ENCODE measurements at places on chromosomes 7 and 10.
A peak's percentile ranks its signal among the peaks of the same experiment; 100 is the strongest.

GRCh38 chr7:44678471-44679179 lies 70.0 kb upstream of the ZMIZ2 start:
- DNase-seq: peak; percentile 69

- no peak for DNase-seq
Measured at GRCh38 chr7:138029941-138030340, 28.1 kb upstream of the CREB3L2 start.

GRCh38 chr7:55873765-55874164 lies 11.2 kb upstream of the SEPTIN14 start:
- DNase-seq: no peak

DNA sequence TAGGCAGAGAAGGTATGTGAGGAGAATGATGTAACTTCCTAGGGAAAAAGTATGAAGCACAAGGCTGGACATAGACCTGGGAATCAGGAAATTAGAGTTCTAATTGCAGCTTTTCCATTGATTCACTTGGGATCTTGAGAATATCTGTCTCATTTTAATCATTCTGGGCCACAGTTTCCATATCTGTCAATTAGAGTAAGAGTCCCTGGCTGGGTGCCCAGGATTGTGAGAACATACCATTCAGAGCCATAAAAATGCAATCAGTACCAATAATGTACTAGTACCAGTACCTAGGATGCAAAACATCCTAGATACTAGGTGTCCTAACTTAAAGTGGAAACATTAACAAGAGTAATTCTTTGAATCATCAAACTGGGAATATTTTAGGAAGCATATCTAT lies 29.6 kb downstream of the CAV1 start:
- peak; percentile 44 for DNase-seq

- DNase-seq: no peak
Measured at GRCh38 chr10:93378039-93378438, 104.1 kb downstream of the MYOF start.

- peak; percentile 95 for DNase-seq
Measured at GRCh38 chr10:84328418-84329195, at the start of gene CCSER2. Gene CCSER2, plus strand, starts transcription at chr10:84328589. Its CDS starts 42,464 bp downstream, at chr10:84371053.

DNA sequence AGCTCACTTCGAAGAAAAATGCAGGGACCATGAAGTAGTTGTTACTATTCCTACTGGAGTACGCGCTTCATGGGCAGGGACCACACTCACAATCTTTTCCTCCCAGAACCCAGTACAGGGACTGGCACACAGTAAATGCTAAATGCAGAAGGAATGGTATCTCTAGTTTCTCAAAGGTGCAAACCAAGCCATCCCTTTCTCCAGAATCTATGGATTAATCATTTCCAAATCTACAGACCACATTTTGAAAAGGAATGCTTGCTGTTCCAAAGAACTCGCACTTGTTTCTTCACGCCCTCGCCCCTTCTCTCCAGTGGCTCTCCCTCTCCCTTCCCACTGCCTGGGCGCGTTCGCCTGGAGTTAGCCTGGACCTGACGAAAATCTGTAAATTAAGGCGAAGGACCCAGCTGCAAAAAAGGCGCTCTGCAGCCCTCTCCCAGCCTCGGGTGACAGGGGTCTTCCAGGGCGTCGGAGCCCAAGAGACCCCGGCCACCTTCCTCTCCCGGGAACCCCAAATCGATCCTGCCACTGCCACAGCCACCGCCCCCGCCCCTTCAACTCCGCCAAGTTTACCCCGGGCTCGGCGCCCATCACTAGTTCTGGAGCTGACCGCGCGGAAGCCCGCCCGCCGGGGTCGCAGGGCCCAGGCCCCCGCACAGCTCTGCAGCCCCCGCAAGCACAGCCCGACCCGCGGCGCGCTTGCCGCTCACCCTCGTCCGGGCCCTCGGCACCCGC lies 527 bp downstream of the PDIA4 start:
- peak; percentile 16 for DNase-seq

- peak; percentile 58 for DNase-seq
Measured at GRCh38 chr7:117319181-117319580, 3.7 kb downstream of the WNT2 start.

DNA sequence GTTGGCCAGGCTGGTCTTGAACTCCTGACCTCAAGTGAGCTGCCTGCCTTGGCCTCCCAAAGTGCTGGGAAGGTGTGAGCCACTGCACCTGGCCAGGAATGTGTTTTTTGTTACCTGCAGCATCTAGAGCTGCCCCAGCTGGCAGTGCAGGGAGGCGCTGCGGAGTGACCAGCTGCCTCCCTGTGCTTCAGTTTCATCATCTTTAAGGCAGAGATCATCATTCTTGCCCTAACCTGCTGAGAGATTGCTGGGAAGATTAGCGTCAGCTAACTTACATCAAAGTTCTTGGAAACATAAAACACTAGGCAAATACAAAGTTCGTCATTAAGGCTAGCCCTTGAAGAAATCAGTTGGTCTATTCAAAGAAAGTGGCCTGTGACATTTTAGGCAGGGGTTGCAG lies 2.3 kb downstream of the ZNF282 start:
- no peak for DNase-seq

DNA sequence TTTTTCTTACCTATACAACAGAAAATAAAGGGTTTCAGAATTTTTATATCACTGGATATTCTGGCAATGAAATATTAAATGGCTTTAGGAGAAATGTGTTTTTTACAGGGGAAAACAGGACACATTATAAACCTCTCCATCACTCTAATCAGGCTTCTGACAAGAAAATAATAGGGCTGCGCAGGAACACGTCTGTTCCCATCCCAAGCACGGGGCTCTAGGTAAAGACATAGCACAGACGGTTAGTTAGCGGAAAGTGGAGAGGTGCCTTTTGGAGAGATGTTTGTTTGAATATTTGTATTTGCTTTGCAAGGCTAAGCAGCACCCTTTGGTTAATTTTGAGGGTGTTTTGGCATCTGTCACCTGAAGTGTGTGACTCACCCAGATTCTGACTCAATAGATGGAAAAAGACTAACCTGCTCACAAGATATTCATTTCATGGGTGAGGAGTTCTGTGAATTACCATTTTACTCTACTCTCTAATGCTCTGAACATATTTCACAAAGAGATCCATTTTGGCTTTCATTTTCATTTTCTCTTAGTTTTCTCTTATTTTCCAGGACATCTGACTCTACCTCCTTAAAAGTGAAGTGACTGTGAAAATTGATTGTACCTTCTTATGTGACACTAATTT lies 174.5 kb upstream of the AKR1E2 start:
- no peak for DNase-seq

DNA sequence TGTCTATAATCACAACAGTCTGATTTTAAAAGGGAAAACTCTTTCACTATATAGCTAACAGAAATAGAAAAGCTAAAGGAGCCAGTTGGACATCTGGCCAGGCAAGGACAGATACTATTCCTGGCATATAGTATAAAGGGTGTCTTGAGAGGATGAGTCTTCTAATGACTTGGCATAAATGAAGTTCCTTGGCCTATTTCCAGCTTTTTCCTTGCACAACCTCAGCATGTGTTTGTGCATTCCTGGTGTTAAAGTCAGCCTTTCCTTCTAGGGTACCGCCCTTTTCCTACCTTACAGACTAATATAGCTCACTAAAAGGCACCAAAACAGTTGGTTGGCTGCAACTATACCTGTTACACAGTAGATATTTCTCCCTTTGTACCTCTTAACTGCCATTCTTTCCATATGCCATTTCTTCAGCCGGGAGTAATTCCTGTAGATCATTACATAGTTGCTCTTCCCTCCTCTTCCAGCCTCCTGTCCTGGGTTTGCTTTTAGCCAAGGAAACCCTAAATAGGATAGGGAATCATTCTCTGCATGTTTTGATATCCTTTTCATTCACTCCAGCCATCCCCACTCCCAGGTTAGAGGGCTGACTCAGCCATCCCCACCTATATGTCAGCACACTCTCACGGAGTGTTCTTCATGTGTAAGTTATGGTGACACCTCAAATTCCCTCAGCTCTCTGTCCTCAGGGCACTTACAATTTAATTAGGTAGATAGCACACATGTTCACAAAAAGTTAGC lies 102.1 kb upstream of the MDFIC start:
- peak; percentile 96 for DNase-seq

GRCh38 chr10:51656503-51656902 lies 42.9 kb downstream of the CSTF2T start:
- no peak for DNase-seq

DNA sequence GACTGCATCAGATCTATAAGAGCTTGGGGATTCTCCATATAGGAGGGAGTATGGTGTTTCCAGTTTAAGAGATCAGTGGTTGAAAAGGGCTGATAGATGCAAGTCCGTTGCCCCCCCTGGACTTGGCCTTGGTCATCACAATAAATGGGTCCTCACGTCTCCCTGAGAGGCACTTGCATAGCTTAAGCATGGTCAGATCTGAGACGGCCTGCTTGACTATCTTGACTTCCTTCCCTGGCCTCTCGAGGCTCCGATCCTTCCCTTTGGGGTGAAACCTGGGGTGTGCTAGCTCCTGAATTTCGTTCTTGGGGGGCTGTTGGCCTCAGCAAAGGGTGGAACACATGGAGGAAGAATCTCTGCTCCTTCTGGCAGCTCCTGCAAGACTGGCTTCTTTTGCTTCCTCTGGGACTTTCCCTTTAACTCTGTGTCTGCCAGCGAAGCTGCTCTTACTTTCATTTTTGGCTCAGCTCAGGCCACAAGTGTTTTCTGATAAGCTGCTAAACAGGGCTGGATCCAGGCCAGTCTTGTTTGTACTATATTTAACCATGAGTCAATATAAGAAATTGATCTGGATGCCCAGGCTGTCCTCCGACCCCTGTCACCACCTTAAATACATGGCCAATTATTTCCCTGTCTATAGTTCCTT lies 11.2 kb upstream of the ZNF485 start:
- DNase-seq: peak; percentile 46

DNA sequence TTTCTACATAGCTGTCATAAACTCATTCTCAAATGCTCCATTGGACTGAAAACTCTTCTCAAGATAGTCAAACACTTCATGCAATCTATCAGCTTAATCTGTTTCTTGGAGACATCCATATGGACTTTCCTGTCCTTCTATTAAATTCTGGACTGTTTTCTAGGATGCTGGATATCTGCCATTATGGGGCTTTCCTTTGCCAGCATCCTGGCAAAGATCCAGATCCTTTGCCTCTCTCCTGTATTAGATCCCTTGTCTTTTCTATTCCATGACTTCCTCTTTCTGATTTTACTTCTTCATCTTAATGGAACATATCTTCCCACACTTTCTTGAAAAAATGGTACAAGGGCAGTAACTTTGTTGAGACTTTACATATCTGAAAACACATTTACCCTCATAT lies 35.9 kb upstream of the SKAP2 start:
- DNase-seq: no peak

- DNase-seq: no peak
Measured at GRCh38 chr7:117673367-117673766, 193.5 kb downstream of the CFTR start.

- DNase-seq: no peak
Measured at GRCh38 chr10:133012573-133013359, 70.4 kb upstream of the CFAP46 start.

DNA sequence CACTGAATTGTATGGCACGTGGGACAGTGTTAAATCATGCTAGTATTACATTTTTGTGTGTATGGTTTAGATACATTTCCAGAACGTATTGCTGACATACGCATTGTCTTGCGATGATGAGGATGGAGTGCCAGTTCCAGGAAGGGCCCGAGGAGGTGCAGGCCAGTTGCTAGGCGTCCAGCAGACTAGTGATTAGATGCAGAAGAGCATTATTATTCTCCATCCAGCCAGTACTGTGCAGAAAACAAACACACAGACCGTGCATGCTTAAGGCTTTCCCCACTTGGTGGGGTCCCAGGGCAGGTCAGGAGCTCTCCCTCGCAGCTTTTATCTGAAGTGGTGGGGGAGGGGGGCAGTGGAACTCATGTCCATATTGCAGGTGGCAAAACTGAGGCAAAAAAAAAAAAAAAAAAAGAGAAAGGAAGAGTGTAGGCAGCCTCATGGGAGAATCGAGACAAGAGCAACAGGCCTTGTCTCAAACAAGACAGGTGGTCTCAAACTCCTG lies 189.2 kb downstream of the CAMK1D start:
- DNase-seq: no peak
